ENCODE measurements at places on chromosomes 12 and 14.
A peak's percentile ranks its signal among the peaks of the same experiment; 100 is the strongest.

DNA sequence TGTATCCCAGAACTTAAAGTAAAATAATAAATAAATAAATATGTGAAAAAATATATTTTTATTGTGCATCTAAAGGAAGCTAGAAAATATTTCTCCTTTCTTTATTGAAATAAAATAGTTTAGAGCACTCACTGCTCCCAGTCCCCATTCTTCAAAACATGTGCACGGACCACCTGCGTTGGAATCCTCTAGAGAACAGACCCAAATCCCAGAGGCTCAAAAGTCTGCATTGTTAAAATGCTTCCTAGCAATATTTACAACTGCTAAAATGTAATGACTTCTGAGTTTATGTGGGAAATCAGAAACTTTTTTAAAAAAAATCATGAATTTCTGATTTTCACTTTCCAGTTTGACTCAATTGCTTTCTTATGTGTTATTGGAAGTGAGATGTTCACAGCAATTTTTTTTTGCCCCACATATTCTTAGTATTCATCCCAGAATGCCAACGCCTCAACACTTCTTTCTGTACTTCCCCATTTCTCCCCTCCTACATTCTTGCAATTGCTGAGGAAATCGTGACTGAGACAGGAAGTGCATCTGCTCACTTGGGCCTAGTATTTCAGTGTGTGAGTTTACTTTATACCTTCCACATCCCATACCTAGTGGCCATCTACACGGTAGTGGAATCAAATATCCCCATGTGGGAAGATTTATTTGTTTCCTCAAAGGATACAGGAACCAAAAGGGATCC lies 116.0 kb upstream of the FLRT2 start:
- peak; percentile 62 for DNase-seq

- peak; percentile 87 for DNase-seq
These were observed 8.1 kb downstream of the LRRC43 start for GRCh38 chr12:122190842-122191668.

DNA sequence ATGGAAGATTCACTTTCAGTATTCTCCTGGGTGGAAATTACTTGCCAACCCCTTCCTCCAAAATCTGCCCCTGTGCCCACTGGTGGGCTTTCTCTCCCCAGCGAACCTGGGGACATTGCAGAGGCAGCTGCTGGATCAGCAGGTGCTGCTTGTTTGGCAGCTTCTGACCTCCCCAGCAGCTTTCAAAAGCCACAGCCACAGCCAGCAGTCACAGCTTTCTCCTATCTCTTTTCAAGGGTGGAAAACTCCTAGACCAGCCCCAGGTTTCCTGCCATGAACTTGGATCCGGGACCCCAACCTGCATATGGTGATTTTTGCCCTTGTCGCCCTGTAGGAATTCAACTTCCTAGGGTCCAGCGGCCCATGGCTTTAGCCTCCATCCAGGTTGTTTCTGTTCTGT lies 330.8 kb downstream of the ADAMTS20 start:
- DNase-seq: no peak

- DNase-seq: no peak
These were observed 614 bp upstream of the MARK3 start for GRCh38 chr14:103384450-103385151.

DNA sequence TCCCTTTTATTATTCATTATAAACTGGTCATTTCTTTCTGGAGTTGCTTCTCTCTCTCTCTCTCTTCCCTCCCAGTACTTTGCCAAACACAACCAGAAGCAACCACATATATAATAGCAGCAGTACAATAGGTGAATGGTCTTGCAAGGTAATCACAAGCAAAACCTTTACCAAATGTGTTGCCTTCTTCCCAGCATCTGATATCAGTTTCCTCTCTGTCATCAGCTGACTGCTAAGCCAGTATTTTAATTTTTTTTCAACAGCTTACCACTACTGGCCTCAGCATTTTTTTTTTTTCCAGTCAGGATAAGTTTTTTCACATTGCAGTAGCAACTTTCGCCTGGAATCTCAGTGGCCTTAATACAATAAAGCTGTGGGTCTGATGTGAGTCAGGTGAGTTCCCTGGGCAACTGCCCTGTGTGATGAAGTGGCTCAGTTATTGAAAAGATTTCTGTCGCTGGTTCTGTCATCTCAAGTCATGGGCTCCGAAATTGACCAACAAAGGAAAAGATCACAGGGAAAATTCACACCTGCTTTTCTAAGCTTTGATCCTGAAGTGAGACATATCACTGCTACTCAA lies 282.5 kb upstream of the AMIGO2 start:
- no peak for DNase-seq

GRCh38 chr12:111584959-111585358 lies 14.2 kb downstream of the ATXN2 start:
- no peak for DNase-seq

DNA sequence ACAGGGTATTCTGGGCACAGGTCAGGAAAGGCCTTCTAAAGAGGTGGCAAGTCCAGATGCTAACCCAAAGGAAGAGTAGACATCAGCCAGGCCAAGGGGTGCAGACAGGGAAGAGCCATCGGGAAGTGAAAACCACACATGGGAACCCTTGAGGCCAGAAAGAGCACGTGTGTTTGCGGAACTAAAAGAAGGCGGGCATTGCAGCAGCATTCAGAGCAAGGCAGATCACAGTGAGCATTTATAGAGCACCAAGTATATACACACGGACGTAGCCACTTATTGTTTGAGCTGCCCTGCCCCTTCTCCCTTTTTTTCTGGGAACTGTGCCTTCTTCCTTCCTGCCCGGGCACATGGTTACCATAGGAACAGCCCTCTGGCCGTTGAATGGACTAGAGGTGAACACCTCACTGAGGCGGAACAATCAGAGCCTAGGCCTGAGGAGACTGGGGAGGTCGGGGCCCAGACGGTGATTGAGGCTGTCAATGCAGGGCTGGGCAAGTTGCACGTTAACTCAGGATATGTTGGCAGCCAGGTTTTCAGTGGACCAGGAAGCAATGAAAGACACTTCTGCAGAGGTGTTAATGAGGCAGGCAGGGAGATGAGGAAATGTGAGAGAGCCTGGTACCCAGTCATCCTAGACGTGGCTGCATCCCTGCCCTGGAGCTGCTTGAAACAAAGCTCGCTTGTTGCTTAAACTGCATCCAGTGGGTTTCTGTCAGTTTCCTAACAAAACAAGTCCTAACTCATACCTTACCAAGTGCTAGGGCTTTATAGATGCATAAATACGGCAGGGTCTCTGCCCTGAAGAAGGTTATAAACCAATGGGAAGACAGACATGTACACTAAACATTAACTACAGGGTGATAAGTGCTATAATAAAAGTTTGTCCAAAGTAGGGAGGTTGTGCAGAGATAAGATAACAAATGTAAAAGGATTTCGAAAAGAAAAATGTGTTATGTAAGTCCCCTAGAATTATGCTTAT lies 34.2 kb downstream of the MOAP1 start:
- no peak for DNase-seq

DNA sequence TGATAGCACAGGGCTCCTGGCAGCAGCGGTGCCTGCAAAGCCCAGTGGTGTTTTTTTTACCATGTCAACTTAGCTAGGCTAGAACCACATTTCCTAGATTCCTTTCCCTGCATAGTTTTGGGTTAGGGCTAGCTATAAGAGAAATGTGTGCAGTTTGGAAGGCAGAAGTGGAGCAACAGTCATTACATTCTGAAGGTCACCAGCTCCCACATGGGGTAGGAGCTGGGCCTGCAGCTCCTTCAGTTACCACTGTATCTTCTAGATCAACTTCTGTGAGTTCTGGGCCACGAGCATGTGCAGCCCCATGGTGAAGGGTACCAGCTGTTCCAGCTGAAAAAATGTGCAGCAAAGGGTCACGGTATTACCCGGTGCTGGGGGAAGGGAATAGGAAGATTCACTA lies 2.3 kb upstream of the SLC25A3 start:
- DNase-seq: peak; percentile 63

DNA sequence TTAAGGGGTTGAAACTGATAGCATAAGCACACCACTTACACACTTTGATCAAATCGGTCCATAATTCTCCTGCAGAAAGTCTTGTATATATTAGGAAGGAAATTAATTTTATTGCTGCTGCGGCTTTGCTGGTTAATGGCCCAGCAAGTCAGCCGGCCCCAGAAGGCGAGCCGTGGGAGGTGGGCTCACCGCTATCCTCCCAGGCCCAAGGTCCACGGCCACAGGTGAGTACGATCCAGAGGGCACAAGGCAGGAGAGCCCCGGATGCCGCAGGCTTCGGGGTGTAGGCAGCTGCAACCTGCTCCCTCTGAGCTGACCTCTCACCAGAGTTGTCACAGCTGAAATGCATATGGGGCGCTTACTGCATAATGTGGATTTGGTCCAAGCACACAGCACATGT lies 165.7 kb downstream of the TBX5 start:
- no peak for DNase-seq

DNA sequence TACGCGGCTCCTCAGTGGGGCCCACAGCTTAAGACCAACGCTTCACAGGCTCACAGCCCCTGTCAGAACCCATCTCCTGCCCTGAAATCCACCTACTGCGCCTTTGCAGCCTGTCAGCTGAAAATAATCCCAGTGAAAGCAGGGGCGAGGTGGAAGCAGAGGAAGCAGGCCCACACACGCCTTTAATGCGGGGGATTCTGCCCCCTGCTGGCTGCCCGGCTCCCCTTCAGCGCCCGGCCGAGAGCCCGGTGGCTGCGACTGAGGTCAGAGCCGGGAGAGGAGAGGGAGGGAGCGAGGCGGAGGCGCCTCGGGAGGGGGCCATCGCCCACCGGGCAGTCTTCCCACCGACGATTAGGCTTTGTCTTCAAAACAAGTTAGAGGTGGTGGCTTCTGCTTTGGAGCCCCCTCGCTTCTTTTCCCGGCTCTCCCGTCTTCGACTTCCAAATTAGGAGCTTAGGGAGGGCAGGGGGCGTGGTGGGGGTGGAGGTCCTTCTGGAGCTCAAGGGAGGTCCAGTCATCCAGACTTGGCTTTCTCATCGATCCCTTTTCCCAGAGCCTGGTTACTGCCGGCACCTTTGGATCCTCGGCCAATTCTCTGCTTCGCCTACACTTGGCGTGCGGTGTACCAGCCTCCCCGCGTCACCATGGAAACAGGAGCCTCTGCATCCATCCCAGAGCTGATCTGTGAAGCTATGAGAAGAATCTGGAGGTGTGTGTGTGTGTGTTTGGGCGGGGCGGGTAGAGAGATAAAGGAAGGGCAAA lies 25.2 kb upstream of the RND1 start:
- DNase-seq: peak; percentile 85

GRCh38 chr14:97179573-97179972 lies 382.4 kb downstream of the VRK1 start:
- peak; percentile 4 for DNase-seq

GRCh38 chr14:84622357-84622756 lies 907.6 kb upstream of the FLRT2 start:
- no peak for DNase-seq

- DNase-seq: no peak
These were observed 86.3 kb downstream of the EML5 start for GRCh38 chr14:88706425-88706824.

DNA sequence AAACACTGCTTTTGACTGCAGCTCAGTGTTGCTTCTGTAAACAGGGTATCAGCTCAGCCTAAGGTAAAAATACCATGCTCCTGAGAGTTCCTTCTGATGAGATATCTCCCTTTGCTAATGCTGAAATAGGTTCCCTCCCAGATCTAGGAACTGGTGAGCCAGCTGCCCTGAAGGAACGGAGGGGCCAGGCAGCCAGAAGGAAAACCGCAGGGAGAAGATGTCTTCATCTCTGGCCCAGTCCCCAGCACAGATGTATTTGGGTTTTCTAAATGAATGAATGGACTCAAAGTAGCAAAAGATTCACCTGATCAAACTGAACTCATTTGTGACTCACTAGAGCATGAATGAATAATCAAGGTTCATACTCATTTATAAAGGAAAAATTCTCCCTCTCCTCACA lies 247.8 kb downstream of the MSRB3 start:
- no peak for DNase-seq

DNA sequence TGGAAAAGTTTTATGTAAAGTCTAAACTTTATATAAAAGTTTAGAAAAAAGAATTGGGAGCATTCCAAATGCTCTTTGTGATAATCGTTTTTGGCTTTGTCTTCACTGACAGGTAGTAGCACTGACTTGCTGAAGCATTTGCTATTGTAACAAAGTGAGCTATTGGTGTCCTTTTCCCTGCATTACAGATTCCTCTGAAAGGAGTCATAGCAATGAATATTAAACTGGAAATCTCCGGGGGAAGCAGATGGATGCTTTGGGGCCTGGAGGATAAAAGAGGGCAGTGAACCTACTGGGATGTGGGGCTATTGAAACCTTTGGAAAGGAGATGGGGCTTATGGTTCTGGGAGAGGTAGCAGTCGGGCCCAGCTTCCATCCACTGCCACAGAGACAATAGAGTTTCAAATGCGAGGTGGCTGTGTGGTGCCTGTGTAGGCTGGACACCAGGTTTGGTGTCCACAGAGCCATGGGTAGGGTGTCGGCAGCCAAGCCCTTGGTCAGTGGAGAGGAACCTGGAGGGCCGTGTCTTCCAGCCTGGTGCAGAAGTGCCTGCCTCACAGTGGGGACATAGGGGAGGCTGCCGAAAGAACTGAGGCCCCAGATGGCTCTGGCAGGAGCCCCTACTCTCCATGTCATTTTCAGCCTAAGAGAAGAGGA lies 10.1 kb downstream of the GSG1 start:
- DNase-seq: no peak

- DNase-seq: peak; percentile 49
These were observed 11.7 kb downstream of the TULP3 start for GRCh38 chr12:2902272-2902880.

GRCh38 chr12:68400226-68400829 lies 68.2 kb upstream of the MDM1 start:
- no peak for DNase-seq

- DNase-seq: no peak
These were observed 10.9 kb downstream of the TNS2 start for GRCh38 chr12:53060721-53061276.

GRCh38 chr14:64363265-64363846 lies 24.8 kb upstream of the MTHFD1 start:
- peak; percentile 59 for DNase-seq

DNA sequence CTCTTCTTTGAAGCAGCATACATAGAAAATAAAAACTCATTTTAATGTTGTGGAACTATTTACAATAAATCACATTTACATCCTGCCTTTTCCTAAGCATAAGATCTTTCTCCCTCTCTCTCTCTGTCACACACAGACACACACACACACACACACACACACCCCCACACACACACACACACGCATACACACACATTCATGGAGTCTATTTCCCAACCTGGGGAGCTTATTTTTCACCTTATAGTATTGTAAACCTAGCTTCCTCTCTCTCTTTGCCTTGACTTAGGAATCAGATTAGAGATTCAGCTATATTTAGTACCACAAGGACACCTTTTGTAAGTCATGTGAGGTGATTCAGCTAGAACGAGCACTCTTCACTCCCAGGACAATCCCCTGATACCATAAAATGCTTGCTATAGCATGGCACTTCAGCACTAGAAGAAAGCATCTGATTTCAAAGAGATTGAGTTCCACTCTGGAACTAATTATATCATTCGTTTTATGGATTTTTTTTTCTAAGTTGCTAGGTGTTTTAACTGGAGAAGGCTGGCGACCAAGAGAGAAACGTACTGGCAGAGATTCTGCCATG lies 23.6 kb downstream of the TMEM30B start:
- no peak for DNase-seq

GRCh38 chr12:6696690-6697583 lies 3.7 kb downstream of the PIANP start:
- DNase-seq: no peak

- DNase-seq: no peak
These were observed 74.4 kb downstream of the ALG10B start for GRCh38 chr12:38391007-38391406.

GRCh38 chr12:55065535-55065934 lies 45.8 kb downstream of the NEUROD4 start:
- no peak for DNase-seq
